NCI-H460 (cell line): ENCODE measurements at places on chromosomes 11 and 22.

DNA sequence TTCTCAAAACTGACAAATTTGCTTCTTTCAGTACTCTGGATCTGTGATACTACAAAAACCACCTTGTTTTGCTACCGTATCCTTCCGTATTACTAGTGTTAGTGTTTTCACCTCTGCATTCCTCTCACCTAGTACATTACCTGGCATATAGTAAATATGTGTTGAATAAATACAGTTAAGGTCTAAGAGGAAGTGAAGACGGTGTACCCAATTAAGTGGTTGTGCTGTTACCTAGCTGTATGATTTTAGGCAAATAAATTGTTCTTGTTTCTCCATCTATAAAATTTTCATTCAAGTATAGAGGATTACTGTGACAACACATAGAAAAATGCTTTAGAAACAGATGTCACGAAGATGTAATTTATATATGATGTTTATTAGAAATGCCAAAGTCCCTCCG, 8.9 kb downstream of the BCL2L13 start:
- DNase-seq, result no peak

DNA sequence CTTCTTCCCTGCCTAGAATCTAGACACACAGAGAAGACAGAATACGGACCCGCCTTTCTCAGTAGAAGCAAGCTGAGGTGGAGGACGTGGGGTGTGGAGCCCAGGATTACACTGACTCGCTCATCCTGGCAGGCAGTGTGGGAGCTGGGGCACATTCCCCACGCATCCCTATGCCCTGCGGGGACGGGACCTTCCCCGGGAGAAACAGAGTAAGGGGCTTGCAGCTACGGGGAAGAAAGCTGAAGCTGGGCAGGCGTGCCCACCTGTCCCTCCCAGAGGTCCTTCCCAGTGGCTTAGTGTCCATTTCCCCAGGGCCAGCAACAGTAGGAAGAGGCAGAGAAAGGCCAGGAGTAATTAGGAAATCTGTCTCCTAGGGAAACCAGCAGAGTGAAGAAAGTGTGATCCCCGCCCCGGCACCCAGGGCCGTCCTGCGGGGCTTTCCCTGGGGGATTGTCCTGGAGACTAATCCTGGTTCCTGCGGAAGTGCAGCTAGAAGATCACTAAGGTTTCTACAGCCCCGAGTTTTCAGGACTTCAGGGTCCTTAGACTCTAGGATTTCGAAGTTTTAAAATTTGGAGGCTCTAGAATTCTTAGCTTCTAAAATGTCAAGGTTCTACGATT, 7.8 kb downstream of the DNAJB13 start:
- no peak for DNase-seq

DNA sequence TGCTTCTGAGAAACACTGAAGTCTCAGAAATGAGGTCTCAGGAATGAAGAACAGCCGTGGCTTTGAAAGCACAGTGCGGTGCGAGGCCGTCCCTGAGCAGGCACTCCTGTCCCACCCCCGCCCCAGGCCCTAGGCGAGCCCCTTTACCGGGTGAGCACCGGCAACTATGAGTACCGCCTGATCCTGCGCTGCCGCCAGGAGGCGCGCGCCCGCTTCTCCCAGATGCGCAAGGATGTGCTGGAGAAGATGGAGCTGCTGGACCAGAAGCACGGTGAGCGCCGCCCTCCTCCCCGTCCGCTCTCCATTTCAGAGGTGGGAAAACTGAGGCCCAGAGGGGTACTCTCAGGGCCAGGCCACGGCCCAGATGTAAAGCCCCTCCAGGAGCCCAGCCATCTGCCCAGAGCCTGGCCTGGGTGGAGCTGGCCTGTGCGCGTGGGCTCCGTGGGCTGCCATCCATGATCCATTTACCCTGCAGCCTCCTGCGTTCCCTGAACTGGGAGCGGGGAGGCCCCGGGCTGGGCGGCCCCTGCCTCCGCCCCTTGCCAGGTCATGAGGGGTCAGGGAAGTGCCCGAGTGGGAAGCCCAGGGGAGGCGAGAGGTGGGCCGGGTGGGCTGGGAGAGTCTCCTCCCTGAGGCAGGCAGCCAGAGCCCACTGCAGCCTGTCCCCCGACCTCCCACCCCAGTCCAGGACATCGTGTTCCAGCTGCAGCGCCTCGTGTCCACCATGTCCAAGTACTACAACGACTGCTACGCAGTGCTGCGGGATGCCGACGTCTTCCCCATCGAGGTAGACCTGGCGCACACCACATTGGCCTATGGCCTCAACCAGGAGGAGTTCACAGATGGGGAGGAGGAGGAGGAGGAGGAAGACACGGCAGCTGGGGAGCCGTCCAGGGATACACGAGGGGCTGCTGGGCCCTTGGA, 9.5 kb downstream of the SLC16A8 start:
- no peak for DNase-seq

DNA sequence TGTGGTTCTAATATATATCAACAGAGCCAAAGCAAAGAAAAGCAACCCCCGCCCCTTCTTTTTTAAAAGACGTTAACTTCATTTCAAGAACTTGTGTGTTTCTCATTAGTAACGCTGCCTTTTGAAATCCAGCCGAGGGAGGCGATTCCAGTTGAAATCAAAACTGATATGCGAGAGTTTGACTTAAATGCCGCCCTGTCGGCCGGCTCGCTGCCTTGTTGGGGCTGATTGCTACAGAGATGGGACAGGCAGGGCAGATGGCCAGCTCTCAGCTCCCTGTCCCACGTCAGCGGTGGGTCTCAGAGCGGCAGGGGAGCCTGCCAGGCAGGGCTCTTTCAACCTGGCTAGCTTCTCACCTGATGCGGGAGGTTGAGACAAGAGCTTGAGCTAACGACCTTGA, 51.9 kb upstream of the ALX4 start:
- DNase-seq, result no peak

DNA sequence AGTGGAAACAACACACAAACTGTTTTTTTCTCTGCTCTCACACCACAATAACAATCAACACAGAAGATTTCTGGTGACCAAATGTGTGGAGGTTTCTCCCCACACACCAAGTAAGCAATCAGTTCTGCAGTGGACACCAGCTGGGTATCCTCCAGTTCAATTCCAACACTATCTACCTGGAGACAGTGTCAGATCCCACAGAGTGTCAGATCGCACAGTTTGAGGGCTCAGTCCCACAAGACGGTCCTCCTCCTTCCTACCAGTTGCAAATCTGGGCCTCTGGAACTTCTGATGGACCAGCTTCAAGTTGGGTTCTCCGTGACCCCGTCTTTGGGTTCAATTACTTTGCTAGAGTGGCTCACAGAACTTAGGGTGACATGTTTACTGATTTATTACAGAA, 9.0 kb downstream of the SWAP70 start:
- no peak for DNase-seq

DNA sequence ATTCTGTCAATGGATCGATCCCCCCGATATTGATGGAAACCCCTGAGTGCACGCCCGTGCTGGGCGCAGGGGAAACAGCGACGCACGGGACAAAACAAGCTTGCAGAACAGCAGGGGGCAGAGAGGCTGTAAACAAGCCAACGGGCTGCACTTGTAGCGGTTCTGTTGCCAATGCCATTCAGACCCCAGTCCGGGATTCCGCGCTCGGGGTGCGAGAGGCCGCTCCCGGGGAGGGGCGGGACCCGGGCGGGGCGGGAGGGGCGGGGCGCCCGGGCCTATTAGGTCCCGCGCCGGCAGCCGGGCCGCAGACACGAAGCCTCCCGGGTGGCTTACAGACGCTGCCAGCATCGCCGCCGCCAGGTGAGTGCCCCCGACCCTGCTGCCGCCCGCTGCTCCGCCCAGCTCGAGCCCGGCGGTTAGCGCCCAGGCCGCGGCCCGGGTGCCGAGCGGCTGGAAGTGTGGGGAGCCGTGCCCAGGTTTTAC, at the start of gene BIK:
TSS of gene BIK (plus strand) at position 307 of the 483 bp plus-strand sequence. CDS start 13,273 bp downstream, outside the sequence.
- peak; percentile 14 for DNase-seq

DNA sequence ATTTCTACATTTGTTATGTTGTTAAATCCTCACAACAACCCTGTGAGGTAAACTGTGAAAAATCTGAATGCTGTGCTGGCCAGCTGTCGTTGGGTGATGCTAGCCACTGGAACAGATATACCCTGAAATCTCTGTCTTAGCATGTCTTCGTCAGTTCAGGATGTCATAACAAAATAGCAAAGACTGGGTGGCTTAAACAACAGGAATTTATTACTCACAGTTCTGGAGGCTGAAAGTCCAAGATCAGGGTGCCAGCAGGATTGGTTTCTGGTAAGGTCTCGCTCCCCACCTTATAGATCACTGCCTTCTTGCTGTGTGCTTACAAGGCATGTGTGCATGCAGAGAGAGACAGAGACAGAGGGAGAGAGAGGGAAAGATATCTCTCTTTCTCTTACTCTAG, 211.7 kb downstream of the C11orf91 start:
- DNase-seq, result no peak

DNA sequence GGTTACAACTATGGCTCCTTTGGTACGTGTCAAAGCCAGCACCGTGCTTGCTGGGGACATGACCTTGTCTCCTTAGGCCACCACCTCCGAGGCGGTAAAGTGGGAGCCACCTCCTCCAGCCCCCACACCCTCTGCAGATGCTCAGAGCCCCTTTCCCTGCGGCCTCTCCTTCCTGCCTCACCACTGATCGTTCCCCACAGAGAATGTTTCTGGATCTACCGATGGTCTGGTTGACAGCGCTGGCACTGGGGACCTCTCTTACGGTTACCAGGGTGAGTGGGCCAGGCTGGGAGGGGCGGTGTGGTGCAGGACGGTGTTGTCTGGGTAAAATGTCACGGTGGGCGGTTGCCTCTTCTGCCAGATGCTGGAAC, 8.9 kb downstream of the SIDT2 start:
- DNase-seq, result no peak

- no peak for DNase-seq
These were observed 33.8 kb downstream of the PDGFD start for GRCh38 chr11:104130161-104130560.

DNA sequence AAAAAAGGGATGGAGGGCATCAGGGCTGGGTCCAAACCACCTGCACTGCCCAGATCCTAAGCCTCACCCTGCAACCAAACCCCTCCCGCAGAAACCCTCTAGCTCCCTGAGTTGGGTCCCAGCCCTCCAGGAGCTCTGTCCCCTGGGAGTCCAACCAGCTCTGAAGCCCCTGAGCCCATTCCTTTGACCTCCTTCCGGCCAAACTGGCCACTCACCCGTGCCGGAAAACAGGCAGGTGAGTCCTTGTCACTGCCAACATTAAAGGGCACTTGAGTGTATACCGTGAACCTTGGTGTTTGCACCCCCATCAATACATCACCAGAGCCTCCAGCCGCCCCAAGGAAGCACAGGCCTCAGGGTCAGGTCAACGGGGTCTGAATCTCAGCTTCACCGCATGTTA, 11.5 kb downstream of the MS4A15 start:
- no peak for DNase-seq

DNA sequence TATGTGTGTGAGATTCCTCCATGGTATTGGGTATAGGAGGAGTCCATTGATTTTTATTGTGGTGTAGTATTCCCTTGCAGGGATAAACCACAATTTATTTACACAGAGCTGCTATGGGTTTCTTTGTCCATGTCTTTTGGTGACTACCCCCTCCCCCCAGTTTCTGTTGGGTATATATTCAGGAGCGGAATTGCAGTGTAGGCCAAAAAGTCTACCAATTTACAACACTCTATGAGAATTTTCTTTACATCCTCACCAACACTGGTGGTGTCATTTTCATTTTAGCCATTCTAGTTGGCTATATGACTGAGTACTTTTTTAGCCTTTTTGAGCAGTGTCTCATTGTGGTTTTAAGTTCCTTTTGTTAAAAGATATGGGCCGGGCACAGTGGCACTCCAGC, 55.2 kb upstream of the ATXN10 start:
- no peak for DNase-seq

GRCh38 chr11:78660471-78660870, 85.8 kb upstream of the NARS2 start:
- DNase-seq, result no peak

GRCh38 chr11:67422891-67423290, 5.4 kb upstream of the RPS6KB2 start:
- DNase-seq, result no peak

- no peak for DNase-seq
These were observed 25.1 kb upstream of the FXYD6 start for GRCh38 chr11:117901601-117902000.

- DNase-seq, result no peak
These were observed 114.3 kb upstream of the CSNK2A3 start for GRCh38 chr11:11467312-11467711.

- DNase-seq, result no peak
These were observed 2.3 kb upstream of the PLCB3 start for GRCh38 chr11:64249038-64249437.

DNA sequence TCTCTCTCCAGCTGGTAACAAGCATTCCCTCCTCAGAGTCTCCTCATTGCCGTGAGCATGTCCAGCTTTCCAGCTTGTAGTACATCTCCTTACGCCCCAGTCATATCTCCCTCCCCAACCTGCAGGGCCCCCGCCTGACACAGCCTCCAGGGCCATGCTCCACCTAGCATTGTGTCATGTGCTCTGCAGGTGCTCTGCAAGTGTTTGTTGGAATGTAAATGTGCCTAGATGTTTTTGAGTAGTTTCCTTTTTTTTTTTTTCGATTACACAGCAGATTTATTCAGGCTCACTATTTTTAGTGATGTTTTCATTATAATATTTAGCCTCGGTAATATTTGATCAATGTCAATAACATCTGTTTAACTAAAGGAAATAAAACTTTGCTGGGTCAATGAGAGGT, 82.5 kb downstream of the NCAM1 start:
- DNase-seq, result no peak

GRCh38 chr11:93081694-93082093, 112.2 kb downstream of the MTNR1B start:
- no peak for DNase-seq

DNA sequence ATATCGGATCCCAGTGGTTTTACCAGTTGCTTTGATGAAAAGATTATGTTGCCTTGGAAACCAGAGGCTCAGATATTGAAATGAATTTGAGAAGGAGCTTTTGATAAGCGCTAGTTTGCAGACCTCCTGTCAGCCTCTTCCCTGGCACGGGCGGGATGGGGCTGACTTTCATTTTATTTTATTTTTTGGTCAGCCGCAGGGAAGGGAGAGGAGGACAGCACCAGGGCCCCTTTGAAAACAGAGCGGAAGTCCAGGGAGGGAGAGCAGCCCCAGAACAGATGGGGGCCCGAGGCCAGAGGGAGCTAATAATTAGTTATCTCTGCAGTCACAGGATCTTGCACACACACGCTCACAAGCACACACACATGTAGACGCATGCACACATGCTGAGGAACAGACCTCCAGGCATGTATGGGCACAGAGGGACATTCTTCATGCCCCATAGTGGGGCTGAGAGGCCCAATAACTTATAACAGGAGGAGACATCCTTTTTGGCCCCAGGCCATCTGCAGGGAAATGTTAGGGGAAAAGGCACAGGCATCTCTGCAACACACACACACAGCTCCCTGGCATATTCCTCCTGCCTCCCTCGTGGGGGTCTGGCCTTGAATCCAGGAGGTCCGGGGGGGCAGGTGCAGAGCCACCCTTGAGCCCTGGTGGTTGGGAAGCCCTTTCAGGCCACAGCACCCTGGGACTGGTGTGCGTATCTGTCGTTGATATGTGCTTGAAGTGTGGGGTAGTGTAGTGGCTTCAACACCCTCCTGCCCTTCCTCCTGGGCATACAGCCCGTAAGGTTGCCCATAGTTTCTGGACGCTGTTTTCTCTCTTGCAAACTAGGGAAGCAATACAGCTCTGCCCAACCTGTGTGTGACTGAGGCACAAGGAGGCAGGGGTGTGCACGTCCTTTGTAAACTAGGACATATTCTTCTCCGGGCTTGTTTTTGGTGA, 117.3 kb downstream of the CEP164 start:
- DNase-seq, result no peak

- no peak for DNase-seq
These were observed 7.1 kb downstream of the LRRC32 start for GRCh38 chr11:76663486-76663810.
